Spleen (tissue), 13 donors: ENCODE measurements at places on chromosomes 7 and 10. TPM values are rescaled to one million over a fixed set of nuclear protein-coding genes. Genes with fewer than 3 reads are reported as not detected.

The EBLN1 gene
- polyA plus RNA-seq = not detected

The CAMK1D gene
- 6.8 TPM for polyA plus RNA-seq

The OR2A42 gene
- 0.15 TPM for polyA plus RNA-seq

The OR2A5 gene
- polyA plus RNA-seq = not detected

The VPS26A gene
- 21.3 TPM for polyA plus RNA-seq

The VIPR2 gene
- polyA plus RNA-seq = 0.48 TPM

The PPP1R17 gene
- not detected for polyA plus RNA-seq

The INMT gene
- polyA plus RNA-seq = 15.6 TPM

The THSD7A gene
- 0.42 TPM for polyA plus RNA-seq

The ANXA11 gene
- 89.9 TPM for polyA plus RNA-seq
